ENCODE measurements at places on chromosomes 16 and 17. TPM values are rescaled to one million over a fixed set of nuclear protein-coding genes. Genes with fewer than 3 reads are reported as not detected.

The GPR139 gene
- not detected for total RNA-seq

The SRSF1 gene
- total RNA-seq = 392 TPM

The SLC35G6 gene
- total RNA-seq = not detected

The HOXB13 gene
- total RNA-seq = not detected

The SNX11 gene
- 22.7 TPM for total RNA-seq

The SBK1 gene
- under 0.01 TPM for total RNA-seq

The TBC1D3G gene
- total RNA-seq = not detected

The OR3A3 gene
- total RNA-seq = not detected

The DPEP1 gene
- total RNA-seq = not detected

The SMCR8 gene
- 14.5 TPM for total RNA-seq

The ZG16B gene
- 0.90 TPM for total RNA-seq

The TNFSF13 gene
- 3.7 TPM for total RNA-seq

The SEC14L5 gene
- 0.13 TPM for total RNA-seq

The WNT9B gene
- total RNA-seq = not detected

The KRT12 gene
- total RNA-seq = not detected

The CNGB1 gene
- under 0.01 TPM for total RNA-seq

The RNF112 gene
- total RNA-seq = 0.64 TPM

The BAHCC1 gene
- 0.79 TPM for total RNA-seq

The ALDH3A1 gene
- total RNA-seq = 24.2 TPM

The TEKT3 gene
- total RNA-seq = not detected

The BCO1 gene
- not detected for total RNA-seq

The ARMC5 gene
- 4.2 TPM for total RNA-seq

The RGS9 gene
- 1.1 TPM for total RNA-seq

The TK1 gene
- total RNA-seq = 2.9 TPM

The KRT31 gene
- total RNA-seq = 0.26 TPM

The C1QTNF8 gene
- not detected for total RNA-seq

The NOB1 gene
- total RNA-seq = 22.1 TPM

The FOXF1 gene
- total RNA-seq = not detected

The ARL5C gene
- not detected for total RNA-seq

Data from bronchial epithelial cell (primary cell).